ENCODE measurements at places on chromosomes 16 and 17.
A peak's percentile ranks its signal among the peaks of the same experiment; 100 is the strongest.

DNA sequence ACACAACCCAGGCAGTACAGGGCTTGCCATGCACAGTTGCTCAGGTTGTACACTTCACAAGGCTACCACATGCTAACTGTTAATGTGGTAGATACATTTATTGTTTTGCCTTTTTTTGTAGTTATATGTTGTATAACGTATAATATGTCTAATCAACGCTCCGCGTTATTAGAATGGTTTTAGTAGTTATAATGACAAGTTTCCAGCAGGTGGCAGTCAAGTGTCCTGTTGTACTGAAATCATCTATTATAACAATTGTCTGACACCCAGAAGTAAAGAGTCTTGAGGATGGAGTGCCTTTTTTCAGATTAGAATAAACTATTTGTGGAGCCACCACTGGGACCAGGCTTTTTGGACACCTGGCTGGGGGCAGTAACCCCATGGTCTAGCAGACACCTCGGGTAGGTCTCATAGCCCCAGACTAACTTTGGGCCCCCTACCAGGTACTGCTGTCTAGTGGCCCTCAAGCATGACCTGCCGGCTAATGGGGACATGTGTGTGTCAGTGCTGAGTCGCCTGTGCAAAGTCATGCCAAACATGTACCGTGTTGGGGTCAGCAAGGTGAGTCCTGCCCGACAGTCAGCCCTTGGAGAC is 32.8 kb downstream of the MYO15A start:
- H3K4me3 ChIP-seq: no peak overlapping the region
- H3K36me3 ChIP-seq: no peaks in the 10 kb centered on the region
- no peaks in the 10 kb centered on the region for H3K27me3 ChIP-seq
- DNase-seq: peak; percentile 71

DNA sequence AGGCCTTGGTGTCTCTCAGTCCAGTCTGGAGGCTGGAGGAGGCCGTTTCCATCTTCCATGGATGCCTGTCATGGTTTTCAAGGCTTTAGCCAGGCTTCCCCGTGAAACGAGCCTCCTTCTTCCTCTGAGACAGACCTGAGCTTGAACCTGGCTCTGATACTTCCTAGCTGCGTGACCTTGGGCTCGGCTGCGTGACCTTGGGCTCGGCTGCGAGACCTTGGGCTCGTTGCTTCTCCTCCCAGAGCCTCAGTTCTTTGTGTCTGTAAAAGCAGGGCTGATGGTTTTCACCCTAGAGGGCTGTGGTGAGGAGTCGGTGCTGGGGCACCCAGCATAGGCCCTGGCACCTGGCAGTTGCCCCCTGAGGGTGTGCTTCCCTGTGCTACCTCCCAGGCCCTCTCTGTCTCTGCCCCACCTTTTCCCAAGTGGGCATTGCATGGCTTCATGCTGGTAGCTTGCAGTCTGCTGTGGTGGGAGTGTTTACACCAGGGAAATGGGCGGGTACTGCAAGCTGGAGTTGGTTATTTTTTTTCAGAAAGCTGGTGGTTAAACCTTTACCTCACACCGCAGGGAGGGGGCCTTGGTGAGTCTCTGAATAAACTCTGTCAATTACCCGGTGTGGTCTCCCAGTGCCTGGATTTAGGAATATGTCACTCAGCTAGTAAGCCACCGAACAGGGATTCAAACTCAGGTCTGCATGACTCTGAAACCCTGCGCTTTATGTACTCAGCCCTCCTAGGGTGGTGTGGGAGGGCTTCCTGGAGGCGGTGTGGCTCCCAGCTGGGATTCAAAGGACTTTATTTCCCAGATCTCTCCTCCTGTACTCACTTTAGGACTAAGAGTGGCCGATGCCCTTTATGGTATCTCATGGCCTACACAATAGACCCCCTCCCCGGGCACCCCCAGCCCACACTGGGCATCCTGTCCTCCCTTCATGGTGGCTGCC is 129.0 kb upstream of the CIBAR2 start:
- H3K4me3 ChIP-seq: no peak overlapping the region
- no peak for DNase-seq
- peaks cover 6% of the 10 kb centered on the region for H3K4me1 ChIP-seq
- no peaks in the 10 kb centered on the region for H3K36me3 ChIP-seq
- no peaks in the 10 kb centered on the region for H3K27me3 ChIP-seq
- no peak overlapping the region for H3K27ac ChIP-seq

DNA sequence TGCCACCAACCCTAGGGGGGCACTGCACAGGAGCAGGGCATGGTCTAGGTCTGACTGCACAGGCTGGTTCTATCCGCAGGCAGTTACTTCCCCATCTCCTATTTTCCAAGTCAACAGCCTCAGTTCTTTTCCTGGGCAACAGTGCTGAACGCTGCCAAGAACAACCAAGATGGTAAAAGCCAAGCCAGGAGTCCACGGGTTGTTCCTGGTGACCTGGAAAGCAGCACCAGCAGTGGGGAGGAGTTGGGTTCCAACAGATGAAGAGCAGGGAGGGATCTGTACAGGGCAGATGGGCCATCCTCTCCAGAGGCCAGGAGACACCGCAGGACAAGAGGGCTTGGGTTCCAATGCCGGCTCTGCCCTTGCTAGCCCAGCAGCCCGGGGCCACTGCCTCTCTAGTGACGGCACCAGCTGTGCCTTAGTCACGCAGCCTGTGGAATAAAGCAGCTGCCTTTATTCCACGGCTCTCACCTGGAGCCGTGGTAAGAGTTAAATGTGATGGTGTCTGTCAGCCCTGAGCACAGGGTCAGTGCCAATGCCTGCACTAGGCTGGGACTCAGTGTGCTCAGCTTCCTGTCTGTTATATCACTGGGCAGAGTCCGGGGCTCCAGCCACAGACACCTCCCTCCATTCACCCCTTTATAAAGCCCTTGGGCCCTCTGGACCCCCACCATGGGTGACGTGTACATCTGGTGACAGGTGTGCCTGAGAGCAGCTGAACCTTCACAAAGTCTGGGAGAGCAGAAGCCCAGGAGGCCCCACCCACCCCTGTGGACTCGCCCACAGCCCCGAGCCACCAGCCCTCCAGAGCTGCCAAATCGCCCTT is 44.9 kb downstream of the MARF1 start:
- no peaks in the 10 kb centered on the region for H3K27me3 ChIP-seq
- DNase-seq: no peak
- no peaks in the 10 kb centered on the region for H3K4me1 ChIP-seq
- H3K36me3 ChIP-seq: peaks cover 92% of the 10 kb centered on the region

DNA sequence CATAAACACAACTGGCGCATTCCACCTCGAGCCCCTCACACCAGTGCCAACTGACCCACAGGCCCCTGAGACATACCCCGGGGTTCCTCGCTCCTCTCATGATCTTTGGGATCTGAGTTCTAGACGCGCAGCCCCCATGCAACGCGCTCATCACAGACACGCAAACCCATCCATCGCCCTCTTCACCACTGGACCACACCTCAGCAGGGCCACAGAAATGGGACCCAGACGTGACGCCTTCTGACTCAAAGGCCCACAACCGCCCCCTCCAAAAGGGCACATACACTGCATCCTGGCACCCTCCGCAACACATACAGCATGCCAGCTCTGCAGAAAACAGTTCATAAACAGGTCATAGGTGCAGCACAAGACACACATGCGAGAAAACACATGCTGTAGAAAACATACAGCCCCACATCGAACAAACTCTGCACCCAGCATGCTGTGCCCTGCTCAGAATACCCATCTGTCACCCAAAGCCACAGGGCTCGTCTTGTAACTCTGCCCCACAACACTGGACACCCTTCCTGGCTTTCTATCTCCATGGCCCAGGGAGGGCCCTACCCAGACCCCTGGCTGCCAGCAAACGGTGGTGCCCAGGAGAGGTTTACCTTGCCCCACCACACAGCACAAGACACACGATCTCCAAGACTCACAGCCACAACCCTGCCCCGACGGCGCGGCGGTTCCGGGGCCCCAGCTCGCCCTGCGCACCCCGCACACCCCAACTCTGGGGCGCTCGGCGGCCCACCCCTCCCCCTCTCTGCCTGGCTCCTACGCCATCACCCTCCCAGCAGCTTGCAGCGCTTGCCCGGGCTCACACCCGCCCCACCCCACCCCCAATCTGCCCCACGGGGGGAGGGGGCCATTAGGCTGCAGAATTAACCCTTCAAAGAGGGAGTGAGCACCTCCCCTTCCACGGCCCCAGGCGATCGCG is 887 bp downstream of the ZBTB4 start:
- H3K27ac ChIP-seq: peak overlapping the region; percentile 20
- peak overlapping the region; percentile 84 for H3K4me3 ChIP-seq
- peaks cover 43% of the 10 kb centered on the region for H3K4me1 ChIP-seq
- no peak for DNase-seq
- H3K36me3 ChIP-seq: peaks cover 31% of the 10 kb centered on the region

DNA sequence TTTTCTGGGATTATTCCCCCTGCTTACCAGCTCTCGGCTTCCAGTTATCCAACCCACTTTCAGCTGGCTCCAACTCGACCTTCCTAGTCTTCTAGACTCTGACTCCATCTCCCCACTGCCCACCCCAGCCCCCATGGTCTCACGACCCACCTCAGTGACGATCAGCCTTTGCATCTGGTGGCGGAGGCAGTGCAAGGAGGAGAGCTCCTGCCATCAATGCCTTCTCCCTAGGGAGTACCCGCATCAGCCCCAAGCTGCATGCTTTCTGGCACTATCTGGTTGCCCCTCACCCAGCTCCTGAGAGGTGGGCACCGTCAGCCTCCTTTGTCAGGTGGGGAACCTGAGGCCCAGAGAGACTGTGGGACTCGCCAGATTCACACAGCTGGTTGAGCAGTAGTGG is 72.6 kb upstream of the RPL38 start:
- no peak for DNase-seq
- peaks cover 86% of the 10 kb centered on the region for H3K27me3 ChIP-seq
- H3K36me3 ChIP-seq: no peaks in the 10 kb centered on the region
- H3K27ac ChIP-seq: no peak overlapping the region
- no peaks in the 10 kb centered on the region for H3K4me1 ChIP-seq

- H3K4me1 ChIP-seq: peaks cover 9% of the 10 kb centered on the region
- H3K4me3 ChIP-seq: no peak overlapping the region
- H3K36me3 ChIP-seq: peaks cover 39% of the 10 kb centered on the region
- no peak for DNase-seq
These were observed 17.4 kb downstream of the DUSP14 start for GRCh38 chr17:37507111-37507510.

DNA sequence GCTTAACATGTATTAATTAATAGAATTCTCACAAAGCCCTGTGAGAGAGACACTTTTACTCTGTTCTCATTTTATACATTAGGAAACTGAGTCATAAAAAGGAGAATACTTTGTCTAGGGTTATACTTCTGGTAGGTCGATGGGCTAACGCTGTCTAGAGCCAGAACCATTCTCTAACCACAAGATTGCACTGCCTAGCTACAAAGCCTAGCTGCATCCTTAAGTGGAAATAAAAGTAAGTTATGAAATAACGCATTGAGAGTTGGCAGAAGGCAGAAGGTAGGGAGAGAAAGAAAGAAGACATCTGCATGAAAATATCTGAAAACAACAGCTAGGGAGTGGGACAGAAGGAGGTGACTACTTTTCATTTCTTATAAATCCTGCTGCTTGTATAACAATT is 33.2 kb downstream of the IRX6 start:
- no peaks in the 10 kb centered on the region for H3K4me1 ChIP-seq
- H3K27me3 ChIP-seq: peaks cover 52% of the 10 kb centered on the region
- no peak for DNase-seq
- no peak overlapping the region for H3K27ac ChIP-seq
- no peaks in the 10 kb centered on the region for H3K36me3 ChIP-seq

DNA sequence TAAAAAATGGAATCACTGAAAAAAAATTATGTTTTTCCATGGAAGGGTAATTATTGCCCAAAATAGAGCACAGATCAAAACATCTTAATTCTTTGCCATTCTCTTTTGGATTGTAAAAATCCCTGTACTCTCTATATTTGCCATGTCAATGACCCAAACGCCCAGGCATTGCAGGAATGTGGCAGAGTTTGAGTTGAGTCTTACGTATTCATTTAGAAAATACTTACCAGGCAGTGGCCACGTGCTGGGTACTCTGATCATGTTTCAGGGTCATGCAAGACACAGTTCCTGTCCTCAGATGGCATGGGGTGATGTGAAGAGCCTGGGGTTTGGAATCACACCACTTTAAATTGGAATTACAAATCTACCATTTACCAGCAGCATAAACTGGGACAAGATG is 267.7 kb downstream of the ABCC12 start:
- DNase-seq: peak; percentile 34
- no peaks in the 10 kb centered on the region for H3K27me3 ChIP-seq
- peaks cover 10% of the 10 kb centered on the region for H3K4me1 ChIP-seq
- no peaks in the 10 kb centered on the region for H3K36me3 ChIP-seq
- H3K27ac ChIP-seq: no peak overlapping the region
